Aorta (tissue), 5 donors: ENCODE measurements at places on chromosomes 2 and 18.
A peak's percentile ranks its signal among the peaks of the same experiment; 100 is the strongest.

DNA sequence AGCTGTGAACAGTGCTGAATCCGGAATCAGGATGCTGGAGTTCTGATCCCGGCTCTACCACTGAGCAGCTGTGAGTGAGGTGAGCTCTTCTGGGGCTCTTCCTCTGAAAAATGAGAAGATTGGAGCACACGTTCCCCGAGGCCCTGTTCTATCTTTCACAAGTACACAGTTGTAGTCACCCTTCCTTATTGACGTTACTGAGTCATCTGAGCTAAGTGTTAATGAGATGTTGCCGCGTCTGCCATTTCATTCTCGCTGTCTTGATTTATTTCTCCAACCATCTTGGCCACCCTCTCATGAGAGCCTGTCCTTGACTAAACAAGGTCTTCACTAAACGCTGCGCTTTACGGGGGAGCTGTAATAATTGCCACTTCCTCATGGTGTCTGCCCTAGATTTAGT, 31.9 kb upstream of the EFR3B start:
- no peak overlapping the region for H3K4me3 ChIP-seq
- no peaks in the 10 kb centered on the region for H3K36me3 ChIP-seq
- no peak for DNase-seq

GRCh38 chr2:174325373-174326160, 9.2 kb upstream of the SP9 start:
- H3K4me3 ChIP-seq: no peak overlapping the region
- H3K27me3 ChIP-seq: no peaks in the 10 kb centered on the region
- H3K27ac ChIP-seq: no peak overlapping the region
- H3K4me1 ChIP-seq: no peaks in the 10 kb centered on the region
- no peaks in the 10 kb centered on the region for H3K36me3 ChIP-seq

DNA sequence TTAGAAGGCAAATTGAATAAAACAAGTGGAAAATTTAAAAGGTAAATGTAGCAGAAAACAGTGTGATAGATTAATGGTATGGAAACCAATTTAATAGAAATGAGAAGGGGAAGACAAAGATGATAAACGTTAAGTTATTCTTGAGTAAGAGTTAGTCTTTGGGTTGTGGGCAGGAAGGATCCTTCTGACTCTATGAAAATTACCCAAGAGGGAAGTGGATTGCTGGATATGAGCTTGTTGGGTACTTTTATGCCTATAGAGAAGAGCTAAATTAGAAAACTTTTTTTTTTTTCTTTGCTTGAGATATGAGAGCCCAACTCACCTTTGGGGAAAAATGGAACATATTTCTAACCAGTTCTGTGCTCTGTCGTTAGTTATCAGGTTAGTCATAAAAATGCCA, 144.0 kb downstream of the LDLRAD4 start:
- H3K27me3 ChIP-seq: no peaks in the 10 kb centered on the region
- no peak overlapping the region for H3K27ac ChIP-seq
- H3K36me3 ChIP-seq: no peaks in the 10 kb centered on the region

DNA sequence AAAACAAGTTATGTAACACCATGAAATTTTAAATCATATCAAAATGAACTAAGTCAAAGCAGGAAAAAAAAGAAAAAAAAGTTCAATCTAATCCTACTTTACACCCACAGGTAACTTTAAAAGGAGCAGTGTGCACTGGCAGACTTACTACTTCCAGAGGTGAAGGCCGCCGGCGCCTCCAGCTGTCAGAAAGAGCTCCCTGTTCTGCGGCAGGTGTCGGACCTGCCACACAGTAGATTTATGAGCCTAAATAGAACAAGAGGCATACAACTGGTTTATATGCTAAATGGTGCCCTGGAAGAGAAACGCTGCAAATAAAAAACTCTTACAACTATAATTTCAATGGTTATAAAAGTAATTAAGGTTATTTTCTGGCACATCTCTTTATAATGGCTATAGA, 23.1 kb upstream of the PNO1 start:
- H3K36me3 ChIP-seq: no peaks in the 10 kb centered on the region
- DNase-seq: no peak
- H3K4me1 ChIP-seq: no peaks in the 10 kb centered on the region
- H3K27me3 ChIP-seq: no peaks in the 10 kb centered on the region
- H3K4me3 ChIP-seq: no peak overlapping the region
- H3K27ac ChIP-seq: no peak overlapping the region

DNA sequence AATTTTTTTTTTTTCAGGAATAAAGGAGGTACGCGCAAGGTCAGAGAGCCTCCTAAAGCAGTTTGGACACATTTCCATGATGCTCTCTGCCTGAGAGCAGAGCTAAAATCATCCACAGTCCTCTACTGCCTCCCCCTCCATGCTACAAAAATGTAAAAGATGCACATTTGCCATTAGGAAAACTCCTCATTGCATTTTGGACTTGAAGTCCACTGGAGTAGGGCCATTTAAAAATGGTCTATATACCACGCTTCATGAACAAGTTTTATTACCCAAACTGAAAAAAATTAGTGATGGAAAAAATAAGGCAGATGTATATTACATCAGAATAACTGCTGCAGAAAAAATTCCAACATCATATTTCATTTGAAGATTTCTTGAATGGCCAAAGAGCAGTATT, 256.0 kb downstream of the AFF3 start:
- DNase-seq: no peak
- no peaks in the 10 kb centered on the region for H3K27me3 ChIP-seq
- H3K27ac ChIP-seq: no peak overlapping the region

DNA sequence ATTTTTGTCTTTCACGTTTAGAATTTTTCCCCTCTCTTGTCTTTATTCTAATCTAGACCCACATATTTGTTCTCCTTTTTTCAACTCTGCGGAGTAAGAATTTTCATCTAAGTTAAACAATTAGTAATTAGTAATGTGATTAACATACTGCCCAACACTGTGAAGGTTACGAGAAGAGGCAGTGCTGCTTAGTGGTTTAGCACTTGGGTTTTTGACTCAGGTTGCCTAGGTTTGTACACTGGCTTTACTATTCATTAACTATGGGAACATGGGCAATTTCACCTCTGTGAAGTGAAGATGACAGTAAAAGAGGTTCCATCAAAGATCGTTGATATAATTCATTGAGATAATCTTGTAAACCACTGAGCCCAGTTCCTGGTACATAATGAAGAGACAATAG, 82.2 kb upstream of the PNPT1 start:
- no peaks in the 10 kb centered on the region for H3K27me3 ChIP-seq
- H3K36me3 ChIP-seq: no peaks in the 10 kb centered on the region
- H3K27ac ChIP-seq: no peak overlapping the region
- peaks cover 1% of the 10 kb centered on the region for H3K4me1 ChIP-seq
- no peak overlapping the region for H3K4me3 ChIP-seq

DNA sequence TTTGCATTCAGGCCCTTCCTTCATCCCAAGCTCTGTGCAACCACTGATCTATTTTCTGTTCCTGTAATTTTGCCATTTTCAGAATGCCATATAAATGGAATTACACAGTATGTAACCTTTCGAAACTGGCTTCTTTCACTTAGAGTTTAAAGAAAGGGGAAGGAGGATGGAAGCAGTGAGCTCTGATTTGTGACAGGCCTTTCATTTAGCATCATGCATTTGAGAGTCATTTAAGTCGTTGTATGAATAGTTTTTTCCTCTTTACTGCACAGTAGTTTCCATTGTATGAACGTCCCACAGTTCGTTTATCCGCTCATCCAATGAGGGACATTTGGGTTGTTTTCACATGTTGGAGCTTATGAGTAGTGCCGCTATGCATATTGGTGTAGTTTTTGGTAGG, 67.0 kb downstream of the LBH start:
- no peak for DNase-seq
- no peaks in the 10 kb centered on the region for H3K27me3 ChIP-seq
- H3K36me3 ChIP-seq: no peaks in the 10 kb centered on the region
- no peak overlapping the region for H3K27ac ChIP-seq
- no peak overlapping the region for H3K4me3 ChIP-seq

DNA sequence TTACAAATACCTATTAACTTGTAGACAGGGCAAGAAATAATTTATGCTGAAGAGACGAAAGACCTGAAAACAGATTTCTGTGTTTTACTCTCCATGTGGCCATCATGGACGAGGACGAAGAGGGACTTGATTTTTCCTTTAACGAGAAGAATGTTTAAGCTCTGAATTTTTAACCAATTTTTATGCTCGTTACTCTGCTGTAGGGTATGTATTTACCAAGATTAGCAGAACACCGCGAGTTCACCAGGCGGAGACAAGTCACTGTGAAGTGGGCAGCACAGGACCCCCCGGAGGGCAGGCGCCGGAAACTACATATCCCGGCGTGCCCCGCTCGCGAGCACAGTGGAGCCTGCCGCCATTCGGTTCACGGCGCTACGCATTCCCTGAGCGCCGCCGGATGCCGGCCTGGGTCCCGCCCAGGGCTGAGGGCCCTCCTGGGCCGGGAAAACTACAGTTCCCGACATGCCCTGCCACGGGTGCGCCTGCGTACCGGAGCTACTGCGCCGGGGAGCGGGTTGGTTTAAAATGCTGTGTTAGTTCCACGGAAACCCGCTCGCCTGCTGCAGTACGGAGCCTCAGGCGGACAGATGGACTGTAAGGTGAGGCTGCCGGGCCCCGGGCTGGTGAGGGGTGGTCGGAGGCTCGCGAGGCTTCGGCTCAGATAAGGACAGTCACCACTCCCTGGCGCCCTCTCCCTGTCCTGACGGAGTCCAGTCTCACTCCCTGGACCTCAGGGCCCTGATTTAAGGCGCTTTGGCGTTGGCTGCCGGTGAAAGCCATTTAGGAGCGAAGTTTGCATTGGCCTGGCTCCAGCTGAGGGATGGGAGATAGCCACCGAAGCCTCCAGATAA, at the start of gene CCDC150:
Gene CCDC150 (plus strand): TSS at position 536 of the 851 bp plus-strand sequence. CDS start 52 bp downstream, at position 588.
- DNase-seq: peak; percentile 97
- H3K27ac ChIP-seq: no peak within 1 kb of the TSS
- no peaks in the 10 kb centered on the region for H3K36me3 ChIP-seq
- H3K4me1 ChIP-seq: no peaks in the 10 kb centered on the region
- peak within 1 kb of the TSS; percentile 48 for H3K4me3 ChIP-seq

DNA sequence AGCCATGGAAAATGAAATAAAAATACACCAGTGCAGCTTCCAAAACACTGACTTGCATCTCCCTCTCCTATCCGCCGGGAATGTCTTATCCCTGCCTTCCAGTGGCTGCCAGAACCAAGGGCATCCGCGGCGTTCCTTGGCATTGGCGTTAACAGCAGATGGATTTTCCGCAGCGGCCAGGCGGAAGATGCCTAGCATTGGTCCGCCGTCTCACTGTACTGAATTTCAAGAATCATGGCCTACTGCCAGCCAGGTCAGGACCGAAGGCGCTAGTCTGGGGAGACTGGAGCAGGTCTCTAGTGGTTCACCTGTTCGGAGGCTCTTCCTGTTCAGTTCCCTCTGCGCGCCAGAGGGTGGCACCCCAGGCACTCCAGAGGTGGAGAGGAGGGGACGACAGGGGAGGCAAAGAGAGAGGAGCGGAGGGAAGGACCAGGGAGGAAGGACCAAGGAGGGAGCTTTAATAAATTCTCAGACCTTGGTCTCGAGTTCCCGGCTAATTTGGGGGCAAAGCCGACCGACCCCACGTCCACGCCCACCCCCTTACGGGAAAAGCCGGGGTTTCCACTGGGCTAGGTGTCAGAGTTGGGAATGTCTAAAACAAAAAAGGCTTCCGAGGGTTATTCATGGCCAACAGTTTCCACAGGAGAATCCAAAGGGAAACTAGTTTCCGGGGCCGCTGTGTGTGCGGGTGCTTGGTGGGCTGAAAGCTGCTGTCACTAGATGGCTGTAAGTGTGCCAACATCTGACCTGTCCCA, 3.7 kb upstream of the BCL2L11 start:
- no peak overlapping the region for H3K4me3 ChIP-seq
- peak; percentile 89 for DNase-seq
- H3K36me3 ChIP-seq: no peaks in the 10 kb centered on the region
- H3K4me1 ChIP-seq: no peaks in the 10 kb centered on the region
- H3K27me3 ChIP-seq: peaks cover 2% of the 10 kb centered on the region
- H3K27ac ChIP-seq: no peak overlapping the region

DNA sequence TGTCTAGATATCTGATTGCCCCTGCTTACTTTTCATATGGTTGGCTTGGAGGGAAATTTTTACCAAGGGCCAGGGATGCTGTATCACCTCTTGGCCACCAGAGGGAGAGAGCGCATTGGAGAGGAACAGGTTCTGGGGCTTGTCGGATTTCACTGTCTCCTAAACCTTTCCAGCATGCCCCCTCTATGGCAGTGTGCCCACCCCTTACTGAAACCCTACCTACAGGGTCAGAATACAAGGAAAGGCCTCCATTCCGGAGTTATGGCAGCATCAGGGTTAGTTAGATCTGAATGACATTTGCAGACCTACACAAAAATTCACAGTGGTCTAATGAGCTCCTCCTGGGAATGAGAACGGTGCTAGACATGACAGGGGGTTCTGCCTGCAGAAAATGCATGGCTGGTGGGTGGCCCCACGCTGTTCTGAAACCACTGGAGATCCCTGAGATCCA, 5.8 kb downstream of the SLC14A2 start:
- no peaks in the 10 kb centered on the region for H3K27me3 ChIP-seq
- H3K27ac ChIP-seq: no peak overlapping the region
- no peak overlapping the region for H3K4me3 ChIP-seq

DNA sequence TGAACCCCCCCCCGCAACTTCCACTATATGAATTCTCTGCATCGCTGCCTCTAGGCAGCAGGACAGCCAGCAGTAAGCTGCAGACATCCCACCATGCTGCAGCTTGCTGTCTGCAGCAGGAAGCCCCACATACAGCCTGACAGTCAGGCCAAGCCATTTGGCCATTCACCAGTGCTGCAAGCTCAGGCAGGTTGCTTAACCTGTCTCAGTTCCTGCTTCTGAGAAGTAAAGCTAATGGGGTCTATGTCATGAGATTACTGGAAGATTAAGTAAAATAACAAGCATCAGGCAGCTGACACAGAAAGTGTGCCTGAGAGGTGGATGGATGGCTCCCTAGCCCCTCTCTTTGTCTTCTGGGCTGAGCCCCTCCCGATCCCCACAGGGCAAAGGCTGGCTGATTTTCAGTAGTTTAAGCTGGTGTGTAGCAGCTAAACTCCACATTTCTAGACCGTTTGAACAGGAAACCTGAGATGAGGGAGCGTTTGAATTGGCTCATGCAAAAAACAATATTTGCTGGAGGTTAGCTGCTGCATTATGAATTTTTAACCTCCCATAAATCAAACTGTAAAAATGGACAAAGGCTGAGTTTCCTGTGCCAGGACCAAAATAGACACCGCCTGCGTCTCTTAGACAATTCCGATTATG, 193.8 kb upstream of the ARL4C start:
- H3K27me3 ChIP-seq: no peaks in the 10 kb centered on the region
- H3K27ac ChIP-seq: no peak overlapping the region
- H3K4me3 ChIP-seq: no peak overlapping the region
- peaks cover 8% of the 10 kb centered on the region for H3K4me1 ChIP-seq
- no peaks in the 10 kb centered on the region for H3K36me3 ChIP-seq

- no peak overlapping the region for H3K4me3 ChIP-seq
- DNase-seq: no peak
- no peak overlapping the region for H3K27ac ChIP-seq
- no peaks in the 10 kb centered on the region for H3K27me3 ChIP-seq
- H3K36me3 ChIP-seq: no peaks in the 10 kb centered on the region
These were observed 7.0 kb downstream of the C2orf80 start for GRCh38 chr2:208182835-208183234.

DNA sequence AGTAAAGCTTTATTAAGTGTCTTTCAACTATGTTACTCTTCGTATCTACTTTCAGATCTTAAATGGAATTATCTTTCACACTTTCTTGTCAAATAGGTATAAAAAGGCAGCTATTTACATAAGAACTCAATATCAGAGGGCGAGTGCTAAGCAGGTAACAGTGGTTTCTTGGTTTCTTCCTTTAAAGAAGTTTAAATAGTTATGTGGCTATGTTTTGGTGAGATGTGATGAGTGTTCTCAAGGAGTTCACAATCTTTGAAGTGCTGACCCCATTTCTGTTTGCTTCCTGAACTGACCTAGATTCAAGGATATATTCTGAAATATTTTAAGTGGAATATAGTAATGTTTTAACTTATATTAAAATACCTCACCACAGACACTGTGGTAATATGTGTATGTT, 161.9 kb downstream of the DPP4 start:
- H3K27ac ChIP-seq: no peak overlapping the region
- H3K4me3 ChIP-seq: no peak overlapping the region
- H3K27me3 ChIP-seq: no peaks in the 10 kb centered on the region
- H3K36me3 ChIP-seq: no peaks in the 10 kb centered on the region
- H3K4me1 ChIP-seq: no peaks in the 10 kb centered on the region
